ENCODE measurements at places on chromosomes 7 and 10.

DNA sequence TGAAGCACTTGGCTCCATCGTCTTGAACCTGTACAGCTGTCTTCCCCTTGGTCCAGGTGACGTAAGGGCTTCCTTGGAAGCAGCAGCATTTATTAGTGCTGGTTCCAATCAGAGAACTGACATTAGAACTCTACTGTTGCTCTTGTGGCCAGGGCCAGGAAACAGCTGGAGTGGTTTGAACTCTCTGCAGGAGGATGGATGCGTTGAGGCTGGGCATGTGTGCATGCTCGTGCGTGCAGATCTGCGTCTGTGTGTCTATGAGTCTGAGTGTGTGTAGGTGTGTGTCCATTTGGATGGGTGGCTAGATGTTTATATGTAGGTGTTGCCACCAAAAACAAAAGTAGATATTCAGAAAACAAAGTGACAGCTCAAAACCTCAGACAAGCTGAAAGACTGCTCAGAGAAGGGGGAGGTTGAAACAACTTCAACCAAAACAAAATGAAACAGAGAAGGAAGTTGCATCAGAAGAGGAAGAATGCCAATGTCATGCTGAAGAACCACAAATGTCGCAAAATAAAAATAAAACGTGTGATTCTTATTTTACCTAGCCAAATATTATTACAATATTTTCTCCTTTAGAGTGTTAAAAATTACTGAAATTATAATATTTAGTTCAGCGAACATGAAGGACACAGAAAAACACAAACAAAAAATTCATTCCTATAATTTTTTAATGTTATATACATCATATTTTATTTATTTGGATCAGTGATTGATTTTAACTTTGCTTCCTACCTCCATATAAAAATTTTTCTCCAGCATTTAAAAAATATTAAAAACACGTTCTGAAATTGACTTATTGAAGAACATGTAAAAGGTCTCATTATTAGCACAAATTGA is 96.1 kb upstream of the MKLN1 start:
- DNase-seq, result peak; percentile 73

GRCh38 chr10:77004917-77005564 is 632.6 kb downstream of the KCNMA1 start:
- no peak for DNase-seq

GRCh38 chr7:39540320-39540719 is 25.9 kb upstream of the YAE1 start:
- no peak for DNase-seq

DNA sequence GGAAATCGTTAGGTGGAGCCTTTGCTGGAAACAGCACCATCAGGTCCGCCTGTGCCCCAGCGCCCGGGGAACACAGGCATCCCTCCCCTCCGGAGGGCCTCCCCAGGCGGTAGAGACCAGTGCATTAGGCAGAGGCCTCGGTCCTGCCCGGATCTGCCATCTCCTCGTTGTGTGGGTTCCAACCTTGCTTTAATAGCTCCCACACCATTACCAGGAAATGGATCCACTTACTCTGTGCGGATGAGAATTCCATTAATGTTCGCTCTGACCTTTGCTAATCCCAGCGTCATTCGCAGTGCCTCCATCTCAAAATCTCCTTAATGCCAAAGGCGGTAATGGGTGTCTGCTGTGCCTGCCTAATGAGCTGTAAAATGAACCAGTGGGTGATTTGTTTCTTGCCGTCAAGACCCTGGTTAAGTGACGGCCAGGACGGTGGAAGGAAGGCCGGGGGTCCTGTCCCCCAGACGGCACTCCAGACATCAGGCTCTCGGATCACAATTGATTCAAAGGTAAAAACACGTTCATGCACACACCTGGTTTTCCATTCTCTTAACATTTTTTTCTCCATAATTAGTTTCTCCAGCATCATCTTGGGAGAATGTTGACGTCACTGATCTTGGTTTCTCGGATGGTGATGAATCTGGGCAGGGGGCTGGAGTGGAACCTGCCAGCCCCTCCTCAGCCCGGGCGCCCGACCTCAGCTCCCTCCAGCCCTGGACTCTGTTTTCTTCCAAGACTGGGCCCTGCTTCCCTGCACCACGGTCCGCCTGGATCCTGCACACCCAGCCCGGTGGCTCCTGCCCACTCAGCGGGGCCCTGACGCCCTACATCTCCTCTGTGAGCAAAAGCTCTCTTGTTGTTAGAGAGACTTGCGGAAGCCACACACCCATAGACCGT is 22.8 kb upstream of the FAM20C start:
- DNase-seq, result no peak

DNA sequence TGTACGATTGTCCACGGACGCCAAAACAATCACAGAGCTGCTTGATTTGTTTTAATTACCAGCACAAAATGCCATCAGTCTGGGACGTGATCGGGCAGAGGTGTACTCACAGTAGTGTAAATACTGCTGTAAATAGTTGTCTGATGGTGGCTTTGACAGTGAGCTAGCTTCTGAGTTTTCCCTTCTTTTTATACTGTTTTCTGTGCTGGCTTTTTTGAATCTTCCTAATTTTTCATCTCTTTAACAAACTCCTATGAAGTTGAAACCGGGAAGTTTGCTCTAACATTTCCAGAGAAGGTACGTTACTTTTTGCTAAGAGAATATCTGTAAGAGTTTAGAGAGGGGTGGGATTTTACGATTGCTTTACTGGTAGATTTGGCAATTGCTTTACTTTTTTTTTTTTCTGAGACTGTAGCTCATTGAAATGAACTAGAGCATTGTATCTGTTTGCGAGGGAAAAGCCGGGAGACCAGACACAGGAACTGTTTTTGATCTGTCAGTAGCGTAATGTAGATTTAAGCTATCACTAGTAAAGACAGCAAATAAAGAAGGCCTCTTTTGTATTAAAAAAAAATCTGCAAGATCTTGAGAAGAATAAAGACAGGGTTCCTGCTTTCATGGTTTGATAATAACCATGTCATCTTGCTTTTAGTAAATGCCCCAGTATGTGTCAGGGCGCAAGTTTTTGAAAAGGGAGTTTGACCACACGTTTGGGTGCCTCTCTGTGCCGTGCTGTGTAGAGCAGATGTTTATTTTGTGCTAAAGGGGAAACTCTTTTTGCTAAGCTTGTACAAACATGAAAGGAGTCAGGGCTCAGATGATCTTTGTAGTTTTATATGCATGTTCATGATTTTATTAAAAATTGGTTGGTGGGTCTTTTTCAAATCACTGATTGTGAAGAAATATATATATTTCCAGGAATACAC is 712 bp downstream of the FOXP2 start:
- no peak for DNase-seq

Data from stimulated activated naive CD4-positive, alpha-beta T cell treated with Interleukin-2 at 50 U/mL for 16 hours (primary cell).